Stimulated activated CD4-positive, alpha-beta T cell treated with anti-CD3 and anti-CD28 coated beads, Interleukin-1b, Interleukin-23, amount 100 ng/mL, for 48 hours (primary cell): ENCODE measurements at places on chromosomes 12 and 14.

DNA sequence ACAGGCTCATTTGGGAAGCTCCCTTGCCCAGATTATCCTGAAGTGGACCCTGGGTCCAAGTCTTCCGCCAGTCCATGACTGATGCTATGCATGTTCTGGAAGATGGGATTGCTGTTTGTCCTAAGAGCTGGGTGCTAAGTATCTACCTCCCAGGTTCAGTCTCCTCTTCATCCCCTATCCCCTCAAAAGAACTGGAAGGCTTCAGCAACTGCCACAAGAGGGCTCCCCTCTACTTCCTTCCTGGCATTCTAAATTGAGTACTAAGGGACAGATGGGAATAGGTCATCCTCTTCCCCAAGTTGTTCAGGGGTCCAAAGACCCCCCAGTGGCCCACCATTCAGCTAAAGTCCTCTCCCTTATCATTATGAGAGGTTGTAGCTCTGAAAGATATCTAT lies 9.0 kb upstream of the FKBP11 start:
- DNase-seq, result no peak

- DNase-seq, result no peak
These were observed 43.2 kb downstream of the MYBPC1 start for GRCh38 chr12:101637936-101638335.

DNA sequence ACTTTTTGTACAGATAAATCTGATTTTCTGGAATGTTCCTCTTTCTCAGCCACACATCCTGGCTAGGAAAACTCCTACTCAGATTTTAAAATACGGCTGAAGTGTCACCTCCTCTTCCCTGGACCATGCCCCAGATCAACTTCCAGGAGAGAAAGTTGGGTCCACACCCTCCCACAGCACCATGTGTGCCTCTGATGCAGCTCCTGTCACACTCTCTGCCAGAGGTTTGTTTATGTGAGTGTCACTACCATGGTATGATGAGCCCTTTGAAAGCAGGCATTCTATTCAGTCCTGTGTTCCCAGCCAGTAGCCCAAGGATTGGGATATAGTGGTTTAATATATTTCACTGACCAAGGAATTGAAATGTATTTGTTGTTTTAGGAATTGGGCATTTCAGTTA lies 287.2 kb upstream of the ATP2B1 start:
- no peak for DNase-seq

GRCh38 chr14:98900236-98900635 lies 371.8 kb downstream of the BCL11B start:
- no peak for DNase-seq

DNA sequence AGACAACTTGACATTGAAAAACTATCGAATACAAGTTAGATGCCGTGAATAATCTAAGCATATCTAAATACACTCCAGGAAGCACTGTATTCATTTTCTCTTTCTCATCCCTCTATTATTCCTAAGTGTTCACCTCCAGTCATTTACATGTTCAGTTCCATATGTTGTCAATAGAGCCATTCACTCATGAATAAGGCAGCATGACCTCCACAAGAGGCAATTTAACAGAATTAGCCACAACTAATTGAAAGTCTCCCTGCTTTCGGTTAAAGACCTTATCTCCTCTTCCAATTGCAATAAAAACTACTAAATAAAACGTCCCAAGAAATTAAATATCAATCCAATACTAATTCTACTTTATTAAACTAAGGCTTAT lies 1.8 kb downstream of the LRIG3 start:
- no peak for DNase-seq

- no peak for DNase-seq
These were observed 144.7 kb downstream of the ALX1 start for GRCh38 chr12:85424581-85425348.

DNA sequence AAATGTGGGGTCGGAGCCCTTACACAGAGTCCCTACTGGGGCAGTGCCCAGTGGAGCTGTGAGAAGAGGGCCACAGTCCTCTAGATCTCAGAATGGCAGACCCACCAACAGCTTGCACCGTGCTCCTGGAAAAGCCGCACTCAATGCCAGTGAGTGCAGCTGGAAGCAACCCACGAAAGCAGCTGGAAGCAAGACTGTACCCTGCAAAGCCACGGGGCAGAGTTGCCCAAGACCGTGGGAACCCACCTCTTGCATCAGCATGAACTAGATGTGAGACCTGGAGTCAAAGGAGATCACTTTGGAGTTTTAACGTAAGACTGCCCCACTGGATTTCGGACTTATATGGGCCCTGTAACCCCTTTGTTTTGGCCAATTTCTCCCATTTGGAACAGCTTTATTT lies 12.3 kb downstream of the GTF2A1 start:
- no peak for DNase-seq

DNA sequence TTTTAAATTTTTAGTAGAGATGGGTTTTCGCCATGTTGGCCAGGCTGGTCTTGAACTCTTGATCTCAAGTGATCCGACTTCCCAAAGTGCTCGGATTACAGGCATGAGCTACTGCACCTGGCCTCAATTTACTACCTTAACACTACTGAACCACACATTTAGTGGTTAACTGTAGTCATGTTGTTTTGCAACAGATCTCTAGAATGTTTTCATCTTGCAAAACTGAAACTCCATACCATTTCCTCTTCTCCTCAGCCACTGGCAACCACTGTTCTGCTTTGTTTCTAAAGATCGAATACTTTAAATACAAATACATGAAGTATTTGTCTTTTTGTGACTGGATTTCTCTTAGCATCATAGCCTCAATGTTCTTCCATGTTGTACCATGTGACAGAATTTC lies 15.4 kb upstream of the SMCO2 start:
- no peak for DNase-seq

DNA sequence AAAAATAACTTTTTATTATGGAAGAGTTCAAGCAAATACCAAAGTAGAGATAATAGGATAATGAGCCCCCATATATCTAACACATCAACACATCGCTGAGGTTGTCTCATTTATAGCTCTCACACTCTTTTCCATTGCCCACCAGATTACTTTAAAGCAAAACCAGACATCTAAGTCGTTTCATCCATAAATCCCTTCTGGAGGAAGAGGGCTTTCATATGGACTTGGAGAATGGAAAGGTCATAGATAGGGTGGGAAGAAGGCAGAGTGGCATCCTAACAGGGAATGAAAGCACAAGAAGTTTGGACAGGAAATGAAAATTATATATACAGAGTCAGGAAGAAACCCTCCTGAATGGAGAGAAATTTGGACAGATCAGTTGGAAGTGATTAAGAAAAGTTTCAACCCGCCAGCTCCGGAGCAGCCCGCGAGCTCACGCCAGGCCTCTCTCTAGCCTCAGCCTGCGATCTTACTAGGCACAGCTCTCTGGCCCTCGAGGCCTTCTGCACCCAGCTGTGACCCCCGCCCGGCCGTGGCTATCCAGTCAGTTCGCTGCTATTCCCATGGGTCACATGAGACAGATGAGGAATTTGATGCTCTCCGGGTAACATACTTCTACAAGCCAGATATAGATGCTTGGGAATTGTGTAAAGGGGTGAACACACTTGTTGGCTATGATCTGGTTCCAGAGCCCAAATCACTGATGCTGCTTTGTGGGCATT lies 48.4 kb upstream of the NID2 start:
- DNase-seq, result no peak

- DNase-seq, result no peak
These were observed 2.9 kb upstream of the KRT83 start for GRCh38 chr12:52324153-52324444.

GRCh38 chr14:52596861-52597260 lies 44.2 kb downstream of the GPR137C start:
- DNase-seq, result no peak

DNA sequence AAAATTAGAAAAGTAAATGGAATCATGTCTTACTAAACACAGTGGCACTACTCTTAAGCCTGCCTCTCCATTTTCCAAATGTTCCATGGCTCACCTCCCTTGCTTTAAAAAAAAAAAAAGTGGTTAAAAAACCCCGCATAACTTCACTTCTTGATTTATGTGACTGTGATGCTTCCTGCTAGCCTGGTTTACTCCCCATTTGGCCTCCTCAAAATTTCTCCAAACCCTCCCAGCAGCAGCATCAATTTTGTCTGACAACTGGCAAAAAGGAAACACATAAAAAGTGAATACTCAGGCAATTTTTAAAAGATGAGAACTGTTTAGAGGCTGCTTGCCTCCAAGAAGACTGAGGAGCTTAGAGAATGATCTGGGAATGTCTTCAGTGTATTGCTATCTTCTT lies 17.8 kb upstream of the EGLN3 start:
- DNase-seq, result no peak

GRCh38 chr14:54253195-54253947 lies 143.4 kb upstream of the CDKN3 start:
- DNase-seq, result peak; percentile 31
